ENCODE measurements at places on chromosomes 13 and 19.

GRCh38 chr19:45446295-45446694 lies 21.5 kb upstream of the FOSB start:
- no peaks in the 10 kb centered on the region for H3K36me3 ChIP-seq
- peak; percentile 75 for DNase-seq

DNA sequence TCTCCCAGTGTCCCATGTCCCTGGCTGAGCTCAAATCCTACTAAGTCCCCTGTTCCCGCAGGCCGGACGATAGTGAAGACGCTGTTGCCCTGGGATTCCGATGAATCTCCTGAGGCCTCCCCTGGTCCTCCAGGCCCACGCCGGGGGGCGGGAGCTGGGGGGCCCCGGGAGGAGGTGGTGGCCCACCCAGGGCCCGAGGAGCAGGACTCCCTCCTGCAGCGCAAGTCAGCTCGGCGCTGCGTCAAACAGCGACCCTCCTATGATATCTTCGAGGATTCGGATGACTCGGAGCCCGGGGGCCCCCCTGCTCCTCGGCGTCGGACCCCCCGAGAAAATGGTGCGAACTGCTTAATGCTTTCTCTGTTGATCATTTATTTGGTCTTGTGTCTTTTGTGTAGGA lies 5.9 kb downstream of the KMT2B start:
- no peak for DNase-seq
- H3K27me3 ChIP-seq: no peaks in the 10 kb centered on the region
- H3K4me1 ChIP-seq: peaks cover 7% of the 10 kb centered on the region
- H3K27ac ChIP-seq: no peak overlapping the region

- no peaks in the 10 kb centered on the region for H3K27me3 ChIP-seq
- peak overlapping the region; percentile 83 for H3K4me3 ChIP-seq
- no peak for DNase-seq
- peak overlapping the region; percentile 94 for H3K27ac ChIP-seq
Measured at GRCh38 chr13:21175656-21176214, 617 bp downstream of the SKA3 start.

GRCh38 chr19:52217576-52217975 lies 27.7 kb downstream of the PPP2R1A start:
- H3K36me3 ChIP-seq: peaks cover 98% of the 10 kb centered on the region
- no peaks in the 10 kb centered on the region for H3K4me1 ChIP-seq
- no peaks in the 10 kb centered on the region for H3K27me3 ChIP-seq
